IMR-90 (cell line): ENCODE measurements at places on chromosomes 11 and 22. TPM values are rescaled to one million over a fixed set of nuclear protein-coding genes. Genes with fewer than 3 reads are reported as not detected.

DNA sequence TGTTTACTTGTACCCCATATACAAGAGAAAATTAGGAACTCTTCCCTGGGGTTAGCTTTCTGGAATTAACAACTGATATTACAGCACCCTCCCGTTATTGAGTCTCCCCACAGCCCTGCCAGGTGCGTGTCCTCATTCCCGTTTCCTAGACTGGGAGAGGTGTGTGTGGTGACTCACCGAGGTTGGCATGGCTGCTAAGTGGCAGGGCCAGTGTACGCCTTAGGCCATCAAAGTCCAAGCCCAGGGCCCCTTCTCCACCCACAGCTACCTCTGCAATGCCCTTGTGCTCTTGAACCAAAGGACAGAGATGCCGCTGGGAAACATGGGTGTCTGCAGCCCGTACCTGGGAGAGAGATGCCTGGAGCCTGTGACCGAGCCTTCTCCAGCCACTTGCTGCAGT lies 12.3 kb downstream of the IFT27 start:
- no peak for DNase-seq

DNA sequence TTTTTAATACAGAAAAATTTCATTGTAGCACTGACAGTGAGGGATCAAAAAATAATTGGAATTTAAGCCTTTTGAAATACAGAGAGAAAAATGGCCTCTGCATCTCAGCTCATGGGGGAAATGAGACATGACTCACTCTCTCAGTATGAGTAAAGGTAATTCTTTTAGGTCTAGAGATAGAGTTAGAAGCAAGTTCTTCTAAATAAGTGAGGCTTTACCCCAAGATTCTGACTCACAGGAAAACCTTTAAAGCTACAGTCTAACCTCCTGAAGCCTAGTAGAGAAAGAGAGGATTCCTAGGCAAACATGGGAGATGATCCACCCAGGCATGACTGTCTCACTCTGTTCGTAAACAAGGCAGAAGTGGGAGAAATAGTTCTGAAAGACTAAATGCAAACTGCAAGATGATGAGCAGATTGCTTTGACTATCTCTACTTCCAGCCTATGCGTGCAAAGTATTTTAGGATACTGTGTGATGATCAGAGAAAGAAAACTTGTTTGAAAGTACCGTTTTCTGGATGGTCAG lies 1003.3 kb upstream of the CCDC90B start:
- DNase-seq: peak; percentile 78

DNA sequence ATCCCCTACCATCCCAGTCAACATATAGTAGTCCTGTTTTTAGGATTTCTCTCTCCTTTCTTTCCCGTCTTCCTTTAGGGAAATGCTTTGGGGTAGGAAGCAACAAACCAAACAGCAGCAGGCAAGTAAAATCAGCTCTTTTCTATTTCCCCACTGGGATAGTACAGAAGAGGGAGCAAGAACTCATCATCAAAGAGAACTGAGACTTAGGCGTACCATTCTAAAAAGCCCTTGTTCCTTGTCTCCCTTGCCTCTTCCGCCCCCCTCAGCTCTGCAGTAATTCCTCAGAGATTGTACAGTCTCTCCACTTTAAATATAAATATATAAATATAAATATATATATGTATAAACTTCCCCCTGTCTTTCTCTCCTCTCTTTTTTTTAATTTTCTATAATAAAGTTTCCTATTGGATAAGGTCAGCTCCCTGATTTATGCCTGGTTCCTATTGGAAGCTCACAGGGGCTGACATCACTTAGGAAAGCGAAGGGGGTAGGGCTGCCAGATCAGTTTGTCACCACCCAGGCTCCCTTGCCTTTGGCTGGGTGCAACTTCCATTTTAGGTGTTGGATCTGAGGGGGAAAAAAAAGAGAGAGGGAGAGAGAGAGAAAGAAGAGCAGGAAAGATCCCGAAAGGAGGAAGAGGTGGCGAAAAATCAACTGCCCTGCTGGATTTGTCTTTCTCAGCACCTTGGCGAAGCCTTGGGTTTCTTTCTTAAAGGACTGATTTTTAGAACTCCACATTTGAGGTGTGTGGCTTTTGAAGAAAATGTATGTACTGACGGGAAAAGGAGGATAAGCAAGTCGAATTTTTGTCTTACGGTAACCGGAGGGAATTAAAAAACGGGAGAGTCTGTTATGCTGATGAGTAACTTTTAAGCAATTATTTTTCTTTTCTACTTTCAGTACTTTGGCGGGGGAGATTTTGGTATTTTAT lies at the start of gene CTNND1:
Gene CTNND1, plus strand, starts transcription at position 502 of the 934 bp plus-strand sequence. CDS start 29,677 bp downstream, outside the sequence.
- DNase-seq: peak; percentile 98

- DNase-seq: no peak
These were observed 14.1 kb upstream of the CKAP5 start for GRCh38 chr11:46860218-46860617.

DNA sequence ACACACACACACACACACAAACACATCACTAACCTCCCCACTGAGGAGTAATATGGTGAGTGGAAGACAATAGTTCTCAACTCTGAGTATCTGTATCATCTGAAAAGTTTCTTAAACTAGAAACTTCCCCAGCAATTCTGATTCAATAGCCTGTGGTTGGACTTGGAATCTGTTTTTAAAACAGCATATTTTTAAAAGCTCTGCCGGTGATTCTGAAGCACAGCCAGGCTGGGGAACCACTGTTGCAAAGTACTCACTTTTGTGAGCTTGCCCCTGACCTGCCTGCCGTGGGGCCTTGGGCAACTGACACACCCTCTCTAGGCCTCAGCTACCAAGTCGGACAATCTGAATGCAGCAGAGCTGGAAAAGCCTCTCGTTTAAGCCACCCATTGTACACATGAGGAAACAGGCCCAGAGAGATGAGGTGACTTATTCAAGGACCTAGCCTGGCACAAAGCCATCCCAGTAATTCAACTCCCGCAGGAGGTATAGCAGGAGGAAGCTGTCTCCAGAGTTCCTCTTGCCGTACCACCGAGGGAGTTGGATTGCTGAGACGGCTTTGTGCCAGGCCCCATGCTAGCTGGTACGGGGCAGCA lies 8.9 kb downstream of the SLC15A3 start:
- DNase-seq: no peak

- DNase-seq: peak; percentile 23
These were observed 74.2 kb upstream of the MS4A8 start for GRCh38 chr11:60625262-60625661.

- no peak for DNase-seq
These were observed 738.6 kb downstream of the BRD1 start for GRCh38 chr22:49088801-49089791.

GRCh38 chr11:75024764-75025211 lies 36.1 kb downstream of the NEU3 start:
- no peak for DNase-seq

DNA sequence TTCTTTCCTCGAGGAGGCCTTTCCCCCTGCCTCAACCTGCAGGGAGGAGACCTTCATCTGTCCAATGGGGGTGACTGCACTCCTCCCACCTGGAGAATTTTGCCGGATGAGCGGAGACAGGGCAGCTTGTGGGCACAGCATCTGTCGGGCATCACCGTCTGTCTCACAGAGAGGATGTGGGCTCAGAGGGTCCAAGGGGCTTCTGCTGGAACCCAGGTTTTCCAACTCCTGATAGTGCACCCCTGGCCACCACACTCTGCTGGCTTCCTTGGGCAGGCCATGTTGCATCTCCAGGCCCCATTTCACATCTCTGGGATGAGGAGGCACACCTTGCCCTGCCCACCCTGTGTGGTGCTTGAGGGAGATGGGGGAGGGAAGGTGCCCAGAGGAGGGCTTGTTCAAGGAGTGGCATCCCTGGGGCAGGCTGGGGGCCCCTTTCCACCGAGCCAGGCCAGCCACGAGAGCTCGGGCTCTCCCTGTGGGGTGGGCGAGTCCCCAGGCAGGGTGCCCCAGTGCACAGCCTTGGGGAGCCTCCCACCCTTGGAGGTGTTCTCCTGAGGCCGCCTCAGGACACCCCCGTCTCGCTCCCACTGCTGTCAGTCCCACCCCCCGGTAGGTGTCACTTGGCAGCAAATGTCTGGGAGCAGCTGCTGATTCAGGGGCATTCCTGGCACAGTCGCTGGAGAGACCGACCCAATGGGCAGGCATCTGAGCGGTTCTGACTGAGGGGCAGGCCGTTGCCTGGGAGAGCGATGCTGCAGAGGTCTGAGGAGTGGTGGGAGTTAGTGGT lies 84.2 kb downstream of the MORC2 start:
- DNase-seq: no peak

The TMPRSS13 gene
- not detected in 2 replicates for total RNA-seq

The C11orf86 gene
- not detected in 2 replicates for total RNA-seq

The CYP2D6 gene
- under 0.01 TPM in 2 replicates for total RNA-seq

The MIOX gene
- not detected in 2 replicates for total RNA-seq

The MYO7A gene
- under 0.01 TPM in 1 of 2 replicates, not detected in the other for total RNA-seq

The OR51B4 gene
- not detected in 2 replicates for total RNA-seq

The ARHGAP20 gene
- total RNA-seq: 2.5 and 2.8 TPM in 2 replicates
